ENCODE measurements at places on chromosomes 6 and 20.

GRCh38 chr20:51171141-51171540, 148.2 kb upstream of the KCNG1 start:
- no peak for DNase-seq

DNA sequence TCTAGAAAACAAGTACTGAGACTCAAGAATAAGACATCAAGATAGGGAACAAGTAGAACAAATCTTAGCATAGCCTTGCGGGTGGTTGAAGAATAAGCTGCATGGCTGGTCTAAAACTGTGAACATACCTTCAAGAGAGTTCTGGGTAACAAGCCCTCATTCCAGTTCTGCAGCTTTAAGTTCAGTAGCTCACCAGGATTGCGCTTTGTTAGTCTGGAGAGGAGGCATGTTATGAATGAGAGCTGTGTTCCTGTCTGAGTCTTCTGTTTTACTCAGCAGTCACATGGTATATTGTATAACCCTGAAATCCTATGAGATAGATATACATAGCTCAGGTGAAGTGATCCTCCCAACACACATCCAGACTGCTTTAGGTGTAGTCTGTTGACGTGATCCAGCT, 406.6 kb upstream of the IRAK1BP1 start:
- DNase-seq = no peak

- DNase-seq = no peak
Observed at GRCh38 chr6:85494547-85495536, 45.0 kb downstream of the NT5E start.

DNA sequence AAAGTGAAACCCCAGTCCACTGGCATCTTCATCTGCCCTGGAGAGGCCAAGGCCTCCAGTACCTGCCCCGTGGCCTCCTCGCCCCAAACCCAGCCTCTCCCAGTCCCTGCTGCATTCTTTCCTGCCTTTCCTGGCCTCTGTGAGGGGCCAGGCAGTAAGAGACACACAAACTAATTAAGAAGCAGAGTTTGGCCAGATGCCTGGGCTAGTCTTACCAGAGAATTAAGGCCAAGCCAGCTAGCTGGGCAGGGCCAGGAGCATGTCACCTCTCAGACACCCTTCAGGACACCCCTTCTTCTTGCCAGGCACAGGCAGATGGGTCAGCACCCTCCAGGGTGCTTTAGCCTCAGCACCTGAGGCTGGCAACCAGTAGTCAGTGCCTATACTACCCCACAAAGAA, 2.4 kb downstream of the MDGA1 start:
- no peak for DNase-seq

- DNase-seq = no peak
Observed at GRCh38 chr6:92635553-92636153, 783.7 kb downstream of the EPHA7 start.

- DNase-seq = no peak
Observed at GRCh38 chr20:15938847-15939246, 634.4 kb downstream of the KIF16B start.

DNA sequence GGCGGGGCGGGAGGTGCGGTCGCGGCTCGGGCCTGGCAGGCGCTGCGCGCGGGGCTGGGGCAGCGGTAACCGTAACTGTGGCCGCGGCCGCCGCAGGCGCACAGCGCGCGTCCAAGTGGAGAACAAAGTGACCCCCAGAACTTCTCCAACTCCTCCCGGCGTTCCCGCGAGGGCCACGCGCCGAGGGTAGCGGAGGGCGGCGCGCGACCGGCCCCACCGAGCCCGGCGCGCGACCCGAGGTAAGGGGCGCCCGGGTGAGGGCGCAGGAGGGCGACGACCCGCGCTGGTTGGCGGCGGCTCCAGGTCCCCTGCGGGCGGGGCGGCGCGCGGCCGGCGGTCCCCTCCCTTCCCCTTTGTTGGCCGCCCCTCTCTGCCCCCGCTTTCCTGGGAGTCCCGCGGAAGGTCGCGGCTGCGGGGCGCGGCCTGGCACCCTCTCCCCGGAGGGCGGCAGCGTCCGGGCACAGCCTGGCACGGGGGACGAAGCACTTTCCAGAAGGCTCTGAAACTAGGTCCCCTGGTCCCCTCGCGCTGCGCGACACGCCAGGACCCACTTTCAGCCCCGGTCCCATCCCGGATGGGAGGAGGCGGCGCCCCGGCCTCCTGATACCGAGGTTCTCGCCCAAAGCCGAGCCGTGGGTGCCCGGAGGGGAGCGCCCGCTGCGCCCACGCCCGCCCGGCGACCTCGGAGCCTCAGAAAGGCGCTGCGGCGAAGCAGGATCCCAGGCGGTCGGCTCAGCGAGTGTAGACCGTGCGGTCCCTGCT, at the start of gene TIAM2:
Gene TIAM2 (plus strand): TSS at position 62 of the 762 bp plus-strand sequence. CDS start 133,909 bp downstream, outside the sequence.
- DNase-seq = no peak

DNA sequence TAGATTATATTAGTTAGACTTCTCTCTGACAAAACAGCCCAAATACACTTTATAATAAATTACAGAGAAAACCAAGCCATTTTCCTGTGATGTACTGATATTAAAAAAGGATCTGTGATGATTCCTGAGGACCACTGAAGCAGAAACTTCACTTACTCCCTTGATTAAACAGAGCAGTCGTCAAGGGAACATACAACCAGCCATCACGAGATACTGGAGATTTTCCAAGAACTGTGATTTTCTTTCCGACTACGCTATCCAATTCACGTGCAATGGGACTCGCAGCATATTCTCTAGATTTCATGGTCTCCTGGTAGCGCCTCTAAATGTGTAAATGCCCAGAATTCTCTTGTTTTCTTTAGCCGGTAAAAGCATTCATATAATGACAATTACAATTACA, 377.4 kb downstream of the PHF3 start:
- no peak for DNase-seq

GRCh38 chr20:58575776-58576602, 60.8 kb upstream of the APCDD1L start:
- DNase-seq = no peak

GRCh38 chr20:62947532-62948300, 4.8 kb upstream of the SLC17A9 start:
- no peak for DNase-seq

DNA sequence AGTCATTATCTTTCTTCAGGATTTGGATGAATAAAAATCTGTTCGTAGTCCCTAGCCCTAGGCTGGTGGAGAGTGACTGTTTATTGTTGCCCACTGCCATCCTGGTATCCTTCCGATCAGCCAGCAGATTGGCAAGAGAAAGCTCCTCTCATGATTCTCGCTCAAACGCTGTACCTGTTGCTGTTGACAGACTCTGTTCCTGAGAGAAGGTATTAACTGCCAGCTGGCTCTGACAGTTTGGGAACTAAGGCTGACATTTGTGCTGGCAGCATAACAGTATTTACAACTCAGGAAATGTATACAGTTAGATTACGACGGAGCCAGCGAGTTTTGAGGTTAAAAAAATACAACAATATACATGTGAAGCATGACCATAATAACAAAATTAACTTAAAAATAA, 674.5 kb downstream of the PRKN start:
- no peak for DNase-seq

DNA sequence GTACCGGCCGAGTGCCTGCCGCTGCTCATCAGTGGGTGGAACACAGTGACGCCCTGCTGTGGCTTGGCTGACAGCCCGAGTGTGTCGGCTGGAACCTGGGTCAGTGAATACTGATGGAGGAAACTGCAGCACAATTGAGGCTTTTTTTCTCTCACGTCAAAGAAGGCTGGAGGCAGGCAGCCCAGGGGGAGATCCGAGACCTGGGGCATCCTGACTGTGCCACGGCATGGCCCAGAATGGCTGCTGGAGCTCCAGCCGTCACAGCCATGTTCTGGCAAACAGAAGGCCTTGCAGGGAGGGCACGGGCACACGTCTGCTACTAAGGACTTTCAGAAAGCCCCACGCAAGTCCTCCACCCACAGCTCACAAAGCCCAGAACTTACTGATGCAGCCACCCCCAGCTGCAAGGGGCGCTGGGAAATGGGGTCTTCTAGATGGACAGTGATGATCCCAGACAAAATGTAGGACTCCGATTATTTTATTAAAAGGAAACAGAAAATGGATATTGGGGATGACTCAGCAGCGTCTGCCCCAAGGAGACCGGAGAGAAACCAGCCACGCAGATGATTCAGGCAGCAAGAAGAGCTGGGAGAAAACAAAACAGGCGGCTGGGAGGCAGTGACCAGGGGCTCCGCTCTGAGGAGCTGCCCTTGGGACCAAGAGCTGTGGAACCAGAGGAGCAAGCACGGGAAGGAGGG, 140.0 kb downstream of the TAF4 start:
- no peak for DNase-seq

Data from breast epithelium (tissue), 4 donors.